ENCODE measurements at places on chromosomes 2 and 18.

DNA sequence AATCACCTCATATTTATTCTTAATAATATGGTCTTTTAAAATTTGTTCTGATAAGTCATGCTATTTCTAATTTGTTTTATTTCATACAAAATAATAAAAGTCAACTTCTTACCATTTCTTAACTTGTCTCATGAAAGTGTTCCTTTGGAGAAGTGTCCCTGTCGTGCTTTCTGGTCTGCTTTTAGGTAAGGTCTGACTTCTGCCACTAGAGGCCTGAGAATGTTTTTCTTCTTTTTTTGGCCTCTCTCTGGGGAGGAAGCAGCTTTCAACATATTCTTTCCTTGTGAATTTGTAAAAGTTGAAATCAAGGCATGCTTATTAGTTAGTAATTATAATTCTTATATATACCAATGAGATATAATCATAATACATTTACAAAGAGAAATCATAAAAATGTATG lies 39.4 kb downstream of the MAP2 start:
- no peak overlapping the region for H3K4me3 ChIP-seq
- no peaks in the 10 kb centered on the region for H3K27me3 ChIP-seq
- no peaks in the 10 kb centered on the region for H3K36me3 ChIP-seq
- H3K4me1 ChIP-seq = no peaks in the 10 kb centered on the region
- no peak overlapping the region for H3K27ac ChIP-seq

GRCh38 chr18:2683055-2683454 lies 27.5 kb downstream of the SMCHD1 start:
- no peaks in the 10 kb centered on the region for H3K4me1 ChIP-seq
- DNase-seq = no peak
- H3K27ac ChIP-seq = no peak overlapping the region
- peaks cover 6% of the 10 kb centered on the region for H3K36me3 ChIP-seq

DNA sequence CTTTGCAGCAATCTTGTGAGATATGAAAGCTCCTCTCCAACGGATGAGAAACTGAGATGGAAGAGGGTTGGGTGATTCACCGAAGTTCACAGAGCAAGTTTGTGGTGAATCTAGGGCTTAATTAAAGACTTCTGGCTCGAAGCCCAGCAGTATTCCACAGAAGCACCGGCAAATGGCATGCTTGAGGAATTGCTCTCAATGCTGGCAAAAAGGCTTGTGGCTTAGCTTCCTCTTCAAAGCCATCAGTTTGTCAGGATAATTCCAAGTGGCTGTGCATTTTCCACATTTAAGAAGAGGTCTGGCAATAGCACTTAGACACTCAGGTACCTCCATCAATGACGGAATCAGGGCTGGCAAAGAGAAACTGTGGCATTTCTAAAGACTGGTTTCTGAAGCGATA lies 98.7 kb upstream of the SLC66A3 start:
- H3K27ac ChIP-seq = no peak overlapping the region
- H3K27me3 ChIP-seq = peaks cover 3% of the 10 kb centered on the region
- no peaks in the 10 kb centered on the region for H3K36me3 ChIP-seq
- H3K4me1 ChIP-seq = no peaks in the 10 kb centered on the region

- H3K4me3 ChIP-seq = no peak overlapping the region
- H3K27me3 ChIP-seq = no peaks in the 10 kb centered on the region
- DNase-seq = no peak
- H3K4me1 ChIP-seq = no peaks in the 10 kb centered on the region
- no peak overlapping the region for H3K27ac ChIP-seq
These were observed 70.7 kb downstream of the SPOPL start for GRCh38 chr2:138572318-138572717.

- H3K4me1 ChIP-seq = no peaks in the 10 kb centered on the region
- H3K27me3 ChIP-seq = no peaks in the 10 kb centered on the region
- no peak overlapping the region for H3K4me3 ChIP-seq
- H3K27ac ChIP-seq = no peak overlapping the region
- DNase-seq = no peak
- no peaks in the 10 kb centered on the region for H3K36me3 ChIP-seq
These were observed 143.0 kb downstream of the ABCA12 start for GRCh38 chr2:214995409-214995808.

GRCh38 chr2:238397356-238397755 lies 29.4 kb upstream of the ASB1 start:
- H3K27me3 ChIP-seq = no peaks in the 10 kb centered on the region
- peaks cover 55% of the 10 kb centered on the region for H3K4me1 ChIP-seq
- no peak for DNase-seq
- H3K27ac ChIP-seq = no peak overlapping the region

- H3K4me1 ChIP-seq = 0 out of 2 replicates have a peak, but pooled peaks cover 12% of the 10 kb centered on the region
- H3K36me3 ChIP-seq = no peaks in the 10 kb centered on the region
- DNase-seq = no peak
These were observed 12.6 kb upstream of the SATB2 start for GRCh38 chr2:199470361-199470671.

DNA sequence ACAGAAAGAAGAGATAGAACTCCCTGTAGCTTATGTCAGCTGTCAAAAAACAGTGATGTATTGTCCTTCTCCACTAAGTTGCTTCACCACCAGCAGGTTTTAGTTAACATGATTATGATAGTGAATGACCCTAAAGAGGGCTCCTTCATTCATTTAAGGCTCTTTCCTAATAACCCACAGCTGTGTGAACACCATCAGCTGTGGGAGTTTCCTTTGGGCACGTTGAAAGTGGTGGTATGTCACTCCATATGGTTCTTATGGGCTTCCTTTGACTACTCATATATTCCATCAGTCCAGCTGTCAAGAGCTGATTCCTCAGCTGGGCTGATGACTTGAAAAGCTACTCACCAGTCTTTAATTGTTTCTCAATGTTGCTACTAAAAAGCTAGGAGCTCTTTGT lies 210.3 kb downstream of the UBE2E3 start:
- no peak overlapping the region for H3K4me3 ChIP-seq
- DNase-seq = no peak
- H3K4me1 ChIP-seq = no peaks in the 10 kb centered on the region
- H3K27me3 ChIP-seq = no peaks in the 10 kb centered on the region
- no peak overlapping the region for H3K27ac ChIP-seq

- no peak overlapping the region for H3K4me3 ChIP-seq
- H3K36me3 ChIP-seq = 0 out of 3 replicates have a peak, but pooled peaks cover 5% of the 10 kb centered on the region
- H3K27ac ChIP-seq = no peak overlapping the region
- no peak for DNase-seq
- H3K4me1 ChIP-seq = no peaks in the 10 kb centered on the region
These were observed 113.7 kb downstream of the SATB2 start for GRCh38 chr2:199344012-199344411.

GRCh38 chr2:105796791-105797190 lies 52.1 kb downstream of the NCK2 start:
- no peak for DNase-seq
- no peak overlapping the region for H3K4me3 ChIP-seq

DNA sequence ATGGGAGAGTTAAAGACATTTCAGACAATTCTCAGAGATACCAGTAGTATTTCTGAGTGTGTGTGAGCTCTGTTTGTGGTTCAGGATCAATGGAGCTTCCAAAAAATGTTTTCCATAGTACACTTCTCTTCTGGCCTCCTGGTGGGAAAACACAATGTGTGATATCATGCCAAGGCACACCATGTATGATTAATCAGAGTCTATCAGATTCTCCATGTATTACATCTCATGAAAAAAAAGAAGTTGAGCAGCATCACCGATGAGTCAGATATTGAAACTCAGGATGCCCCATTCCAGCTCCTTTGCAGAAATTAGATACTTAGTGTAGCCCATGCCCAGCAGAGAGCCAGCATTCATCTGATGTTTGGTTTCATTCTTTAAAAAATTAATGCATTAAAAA lies 620.3 kb upstream of the POU3F3 start:
- no peaks in the 10 kb centered on the region for H3K27me3 ChIP-seq
- no peak overlapping the region for H3K4me3 ChIP-seq
- H3K27ac ChIP-seq = no peak overlapping the region
- DNase-seq = no peak

- no peak overlapping the region for H3K27ac ChIP-seq
- H3K4me1 ChIP-seq = no peaks in the 10 kb centered on the region
- DNase-seq = no peak
- no peak overlapping the region for H3K4me3 ChIP-seq
- no peaks in the 10 kb centered on the region for H3K27me3 ChIP-seq
These were observed 299.9 kb downstream of the ZEB2 start for GRCh38 chr2:144219979-144220378.

DNA sequence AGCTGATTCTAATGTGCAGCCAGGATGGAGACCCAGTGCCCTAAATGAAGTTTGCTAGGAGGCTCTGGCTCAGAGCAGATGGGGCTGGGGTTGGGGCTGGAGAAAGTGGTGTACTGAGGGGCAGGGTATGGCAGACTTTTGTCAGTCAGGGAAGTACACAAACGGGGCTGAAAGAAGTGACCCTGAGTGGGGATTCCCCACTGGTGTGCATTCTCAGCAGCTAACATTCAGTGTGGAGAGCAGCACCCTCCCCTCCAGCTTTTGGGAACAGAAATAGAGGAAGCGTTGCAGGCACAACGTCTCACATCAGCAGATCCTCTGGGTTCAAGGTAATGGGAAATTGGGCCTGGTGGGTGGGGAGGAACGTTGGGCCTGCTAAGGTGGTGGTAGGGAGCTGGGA lies 89.1 kb upstream of the GCFC2 start:
- H3K4me1 ChIP-seq = no peaks in the 10 kb centered on the region
- no peak overlapping the region for H3K27ac ChIP-seq
- H3K27me3 ChIP-seq = peaks cover 4% of the 10 kb centered on the region

GRCh38 chr2:233329489-233330135 lies 22.0 kb downstream of the SAG start:
- H3K27ac ChIP-seq = no peak overlapping the region
- no peaks in the 10 kb centered on the region for H3K36me3 ChIP-seq
- no peak for DNase-seq
- H3K4me3 ChIP-seq = no peak overlapping the region
- no peaks in the 10 kb centered on the region for H3K4me1 ChIP-seq
